Islet precursor cell (in vitro differentiated cells): ENCODE measurements at places on chromosomes 3 and 15.

DNA sequence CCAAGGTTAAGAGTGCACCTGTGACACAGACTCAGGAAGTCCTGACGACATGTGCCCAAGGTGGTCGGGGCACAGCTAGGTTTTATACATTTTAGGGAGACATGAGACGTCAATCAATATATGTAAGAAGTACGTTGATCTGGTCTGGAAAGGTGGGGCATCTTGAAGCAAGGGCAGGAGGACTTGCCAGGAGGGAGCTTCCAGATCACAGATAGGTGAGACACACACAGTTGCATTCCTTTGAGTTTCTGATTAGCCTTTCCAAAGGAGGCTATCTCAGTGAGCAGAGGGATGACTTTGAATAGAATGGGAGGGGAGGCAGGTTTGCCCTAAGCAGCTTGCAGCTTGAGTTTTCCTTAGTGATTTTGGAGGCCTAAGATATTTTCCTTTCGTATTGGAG is 257.4 kb downstream of the CGGBP1 start:
- DNase-seq: no peak

- DNase-seq: no peak
Measured at GRCh38 chr15:93831641-93832040, 399.7 kb upstream of the MCTP2 start.

DNA sequence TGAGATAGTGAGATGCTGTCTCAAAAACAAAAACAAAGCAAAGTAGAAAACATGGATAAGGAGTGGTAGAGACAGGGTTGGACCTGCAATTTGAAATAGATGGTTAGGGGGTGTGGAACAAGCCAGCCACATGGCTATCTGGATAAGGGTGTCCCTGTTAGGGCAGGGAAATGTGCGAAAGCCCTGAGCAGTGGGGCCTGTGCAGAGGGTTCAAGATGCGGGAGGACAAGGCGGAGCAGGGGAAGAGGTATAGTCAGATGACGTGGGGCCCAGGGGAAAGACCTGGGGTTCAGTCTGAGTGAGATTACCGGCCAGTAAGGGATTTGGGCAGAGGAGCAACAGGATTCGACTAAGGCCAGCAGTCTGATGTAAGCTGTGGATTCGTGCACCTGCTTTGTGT is 18.4 kb upstream of the NR2E3 start:
- no peak for DNase-seq

- no peak for DNase-seq
Measured at GRCh38 chr15:57704441-57704840, 2.1 kb upstream of the POLR2M start.

DNA sequence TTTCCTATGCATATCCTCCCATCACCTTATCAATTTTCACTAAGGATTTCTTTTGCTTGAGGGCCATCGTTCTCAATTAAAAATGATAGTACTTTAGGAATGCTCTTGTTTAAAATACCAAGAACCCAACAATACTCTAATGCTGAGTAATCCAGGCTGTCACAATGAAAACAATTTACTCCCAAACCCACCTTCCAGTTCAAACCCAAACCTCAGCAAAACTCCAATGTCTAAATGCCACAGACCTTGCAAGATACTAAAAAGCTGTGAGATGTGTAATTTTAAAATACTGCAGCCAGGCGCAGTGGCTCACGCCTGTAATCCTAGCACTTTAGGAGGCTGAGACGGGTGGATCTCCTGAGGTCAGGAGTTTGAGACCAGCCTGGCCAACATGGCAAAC is 889.8 kb downstream of the ROBO1 start:
- DNase-seq: no peak

GRCh38 chr3:45885979-45886705 is at the start of gene CCR9:
Gene CCR9 (plus strand): TSS chr3:45886543. CDS start chr3:45894934, 8,391 bp downstream.
- no peak for DNase-seq

DNA sequence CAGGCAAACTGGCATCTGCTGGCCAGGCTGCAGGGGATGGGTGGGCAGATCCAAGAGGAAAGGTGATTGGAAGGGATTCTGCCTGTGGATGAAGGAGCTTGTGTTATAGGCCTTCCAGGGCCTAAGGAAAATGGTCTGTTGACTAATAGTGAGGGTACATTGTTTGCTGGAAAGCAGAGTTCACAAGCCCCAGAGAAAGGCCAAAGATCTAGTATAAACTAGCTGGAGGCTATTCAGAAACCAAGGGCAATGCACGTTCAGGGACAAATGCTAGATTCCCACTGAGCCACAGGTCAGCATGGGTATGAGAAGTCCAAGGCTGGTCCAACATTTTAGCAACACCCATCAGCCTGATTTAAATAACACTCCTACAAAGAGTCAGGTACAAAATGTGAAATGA is 74.7 kb downstream of the FBN1 start:
- no peak for DNase-seq
